Stimulated activated CD4-positive, alpha-beta T cell treated with anti-CD3 and anti-CD28 coated beads, TNF-alpha, amount 100 ng/mL, for 1 hour (primary cell): ENCODE measurements at places on chromosomes 16 and 17.

- no peak for DNase-seq
Measured at GRCh38 chr17:54426296-54426886, 474.3 kb upstream of the TOM1L1 start.

DNA sequence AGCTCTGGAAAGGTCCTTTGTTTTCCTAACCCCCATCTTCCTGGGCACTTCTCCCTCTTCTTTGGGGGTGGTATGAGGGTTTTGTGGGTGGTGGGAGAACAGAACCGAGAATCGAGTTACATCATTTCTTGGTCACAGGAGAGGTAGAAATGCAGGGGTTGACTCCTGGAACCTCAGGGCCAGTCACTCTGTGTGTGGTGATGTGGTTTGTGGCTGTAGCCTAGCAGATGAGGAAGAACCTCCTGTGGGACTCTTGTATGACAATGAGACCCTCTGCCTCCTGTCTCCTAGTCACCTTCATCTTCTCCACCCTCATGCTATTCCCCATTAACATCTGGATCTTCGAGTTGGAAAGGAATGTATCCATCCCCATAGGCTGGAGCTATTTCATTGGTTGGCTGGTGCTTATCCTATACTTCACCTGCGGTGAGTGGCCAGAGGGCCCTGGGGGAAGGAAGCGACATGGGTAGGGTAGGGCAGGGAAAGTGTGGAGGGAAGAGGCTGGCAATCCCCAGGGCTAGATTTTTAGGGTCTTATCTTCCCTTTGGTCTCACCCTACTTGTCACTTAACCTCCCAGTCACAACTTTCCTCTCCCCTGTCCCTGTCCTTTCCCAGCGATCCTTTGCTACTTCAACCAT lies 5.5 kb downstream of the ODF4 start:
- no peak for DNase-seq

- DNase-seq = no peak
Measured at GRCh38 chr16:65010125-65010524, 111.7 kb downstream of the CDH11 start.

DNA sequence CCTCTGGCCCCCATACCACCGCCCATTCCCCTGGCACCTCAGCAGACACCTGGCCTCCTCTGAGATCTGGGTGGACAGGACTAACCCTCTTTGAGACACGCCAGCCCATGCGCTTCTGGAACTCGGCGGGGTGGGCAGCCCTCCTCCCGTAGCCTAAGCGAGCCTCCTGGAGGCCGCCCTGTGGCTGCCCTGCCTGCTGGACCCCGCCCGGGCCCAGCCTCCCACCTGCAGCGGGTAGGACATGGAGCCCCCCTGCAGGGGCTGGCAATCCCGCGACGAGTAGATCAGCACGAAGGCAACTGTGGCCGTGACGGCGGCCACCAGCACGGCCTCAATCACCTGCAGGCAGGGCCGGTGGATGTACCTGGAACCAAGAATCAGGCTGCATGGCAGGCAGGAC lies 8.2 kb upstream of the CCDC154 start:
- no peak for DNase-seq

DNA sequence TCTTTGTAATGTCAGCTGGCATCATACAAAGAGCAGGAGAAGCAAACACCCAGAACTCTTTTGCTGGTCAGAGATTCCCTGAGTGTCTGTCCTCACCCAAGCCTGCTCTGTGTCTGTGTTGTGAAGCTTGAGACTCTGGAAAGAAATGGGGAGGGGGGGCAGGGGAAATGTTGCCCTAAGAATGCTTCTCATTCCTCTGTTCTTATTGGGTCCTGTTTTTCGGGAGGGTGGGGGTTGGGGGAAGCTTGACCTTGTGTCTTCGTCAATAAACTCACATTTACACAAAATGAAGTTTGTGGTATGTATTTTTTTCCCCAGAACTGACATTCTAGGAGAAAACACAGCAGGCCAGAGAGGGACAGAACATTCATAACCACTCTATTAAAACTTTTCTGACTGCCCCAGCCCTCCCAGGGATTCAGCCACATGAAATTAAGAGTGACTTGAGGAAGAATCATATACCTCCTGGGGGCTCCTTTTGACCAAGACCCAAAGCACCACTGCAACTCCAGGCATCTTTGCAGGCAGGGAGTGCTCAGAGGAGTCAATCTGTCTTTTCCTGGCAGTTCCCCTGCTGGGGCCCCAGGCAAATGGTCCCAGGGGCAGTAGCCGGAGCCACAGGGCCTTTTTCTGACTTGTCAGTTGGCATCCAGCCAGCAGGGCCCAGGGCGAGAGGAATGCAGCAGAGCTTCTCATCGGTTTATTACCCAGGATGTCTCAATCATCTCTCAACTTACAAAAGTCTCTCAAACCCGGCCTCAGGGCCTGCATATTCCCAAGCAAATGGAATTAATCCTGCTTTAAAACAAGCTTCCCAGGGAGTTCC lies 5.1 kb upstream of the RASL10B start:
- no peak for DNase-seq

GRCh38 chr17:55037828-55038227 lies 69.3 kb downstream of the STXBP4 start:
- DNase-seq = no peak
